A375 (cell line): ENCODE measurements at places on chromosomes 1 and 21. TPM values are rescaled to one million over a fixed set of nuclear protein-coding genes. Genes with fewer than 3 reads are reported as not detected.

Gene KCNQ4
- total RNA-seq: 0.05 and 0.30 TPM in 2 replicates

Gene KCNK2
- 0.50 and 0.72 TPM in 2 replicates for total RNA-seq

Gene NDUFV3
- 39.3 and 41.5 TPM in 2 replicates for total RNA-seq

Gene ATP1A4
- total RNA-seq: not detected in 2 replicates

Gene EPHB2
- 8.0 and 8.2 TPM in 2 replicates for total RNA-seq
